T-helper 1 cell treated with Interleukin-12 subunit alpha and Interleukin-12 subunit beta and Interleukin-4 antibody, amounts not matched to agents 30 ng/mL and 1 ng/mL, for 36 hours (primary cell): ENCODE measurements at places on chromosomes 2 and 18. TPM values are rescaled to one million over a fixed set of nuclear protein-coding genes. Genes with fewer than 3 reads are reported as not detected.

TNFRSF11A gene
- total RNA-seq = 25.6 and 25.8 TPM in 2 replicates

MAP4K3 gene
- total RNA-seq = 7.2 and 11.8 TPM in 2 replicates

ALPG gene
- not detected in 2 replicates for total RNA-seq

UGT1A10 gene
- total RNA-seq = not detected in 2 replicates

TRIM43 gene
- total RNA-seq = not detected in 2 replicates

TSGA10 gene
- total RNA-seq = 5.0 and 5.9 TPM in 2 replicates

NAT8 gene
- total RNA-seq = not detected in 2 replicates

TEX44 gene
- not detected in 2 replicates for total RNA-seq

EMILIN2 gene
- 23.5 and 25.3 TPM in 2 replicates for total RNA-seq

IL1B gene
- not detected in 2 replicates for total RNA-seq

ABCG8 gene
- not detected in 2 replicates for total RNA-seq

KATNAL2 gene
- 0.47 TPM in 1 of 2 replicates, not detected in the other for total RNA-seq

KCNJ3 gene
- total RNA-seq = not detected in 2 replicates

IDH1 gene
- 21.9 and 22.9 TPM in 2 replicates for total RNA-seq

DARS1 gene
- total RNA-seq = 109 and 114 TPM in 2 replicates

PTH2R gene
- 0.07 and 0.22 TPM in 2 replicates for total RNA-seq

KANSL3 gene
- 64.0 and 66.0 TPM in 2 replicates for total RNA-seq

EHD3 gene
- 2.6 and 3.1 TPM in 2 replicates for total RNA-seq

PIEZO2 gene
- not detected in 2 replicates for total RNA-seq

SH2D6 gene
- 0.74 and 0.83 TPM in 2 replicates for total RNA-seq

TUBA3D gene
- not detected in 2 replicates for total RNA-seq

UGT1A4 gene
- not detected in 2 replicates for total RNA-seq

SERPINB13 gene
- not detected in 2 replicates for total RNA-seq

TRABD2A gene
- total RNA-seq = 65.2 and 66.6 TPM in 2 replicates

LGALSL gene
- total RNA-seq = 0.64 and 1.3 TPM in 2 replicates

ABCA12 gene
- not detected in 2 replicates for total RNA-seq

EML6 gene
- total RNA-seq = 0.54 and 1.3 TPM in 2 replicates
